ENCODE measurements at places on chromosomes 2 and 18.

GRCh38 chr2:71785516-71785981, 332.2 kb downstream of the DYSF start:
- no peak for DNase-seq

GRCh38 chr2:101291973-101292372, 16.5 kb downstream of the RNF149 start:
- DNase-seq = no peak

DNA sequence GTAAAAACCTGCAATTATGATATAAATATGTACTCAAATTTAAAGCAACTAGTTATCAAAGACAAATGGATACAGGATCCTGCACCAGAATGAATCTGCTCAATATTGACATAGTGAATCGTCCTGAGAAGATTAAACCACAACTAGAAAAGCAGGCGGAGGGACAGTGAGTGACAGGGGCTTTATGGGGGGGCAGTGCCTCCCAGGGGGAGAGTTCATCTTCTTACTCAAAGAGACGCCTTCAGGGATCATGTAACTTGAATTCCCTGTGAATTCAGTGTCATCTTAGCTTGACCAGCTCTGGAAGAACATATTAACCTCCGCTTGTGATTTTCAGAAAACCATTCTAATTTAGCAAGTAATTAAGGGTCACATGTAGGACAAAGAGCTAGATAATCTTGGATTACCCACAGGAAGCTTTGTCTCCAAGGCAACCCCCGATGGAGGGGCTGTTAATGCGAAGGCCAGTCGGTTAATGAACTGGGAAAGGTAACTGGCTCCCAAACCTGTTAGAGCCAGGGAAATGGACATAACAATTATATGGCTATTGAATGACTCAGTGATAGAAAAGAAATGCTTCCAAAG, 17.4 kb upstream of the LMAN1 start:
- DNase-seq = no peak

GRCh38 chr18:74291472-74291770, 342 bp downstream of the CYB5A start:
- no peak for DNase-seq

- DNase-seq = peak; percentile 26
These were observed 13.3 kb downstream of the LGALSL start for GRCh38 chr2:64467096-64467843.

DNA sequence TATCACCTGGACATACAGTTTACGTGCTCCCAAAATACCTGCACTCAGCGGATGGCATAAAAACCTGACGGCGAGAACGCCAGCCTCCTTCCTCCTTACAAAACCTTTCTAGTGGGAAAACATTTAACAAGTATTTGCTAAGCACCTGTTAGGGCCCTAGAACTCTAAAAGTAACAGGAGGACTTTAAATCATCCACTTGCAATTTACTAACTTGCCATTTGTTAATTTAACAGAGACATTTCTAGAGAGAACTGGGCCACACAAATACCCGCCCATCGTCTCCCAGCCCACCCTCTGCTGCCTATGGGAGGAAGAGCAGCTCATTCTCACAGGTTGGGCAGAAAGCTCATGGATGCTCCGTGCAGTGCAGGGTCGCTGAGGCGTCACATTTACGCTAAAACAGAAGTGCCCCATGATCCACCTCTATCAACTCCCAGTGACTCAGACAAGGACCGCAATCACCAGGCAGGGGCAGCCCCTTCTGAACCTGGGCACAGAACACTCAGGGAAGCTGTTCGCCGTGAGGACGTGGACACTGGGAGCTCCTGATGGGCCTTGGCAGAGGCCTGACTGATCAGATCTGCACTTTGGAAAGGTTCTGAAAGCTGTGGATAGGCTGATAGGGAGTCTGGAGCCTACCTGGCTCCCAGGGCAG, 106.9 kb downstream of the HDAC4 start:
- no peak for DNase-seq

GRCh38 chr2:142142595-142142994, 11.8 kb upstream of the LRP1B start:
- DNase-seq = no peak

- DNase-seq = no peak
These were observed 63.3 kb upstream of the SMAD7 start for GRCh38 chr18:49013961-49014604.

DNA sequence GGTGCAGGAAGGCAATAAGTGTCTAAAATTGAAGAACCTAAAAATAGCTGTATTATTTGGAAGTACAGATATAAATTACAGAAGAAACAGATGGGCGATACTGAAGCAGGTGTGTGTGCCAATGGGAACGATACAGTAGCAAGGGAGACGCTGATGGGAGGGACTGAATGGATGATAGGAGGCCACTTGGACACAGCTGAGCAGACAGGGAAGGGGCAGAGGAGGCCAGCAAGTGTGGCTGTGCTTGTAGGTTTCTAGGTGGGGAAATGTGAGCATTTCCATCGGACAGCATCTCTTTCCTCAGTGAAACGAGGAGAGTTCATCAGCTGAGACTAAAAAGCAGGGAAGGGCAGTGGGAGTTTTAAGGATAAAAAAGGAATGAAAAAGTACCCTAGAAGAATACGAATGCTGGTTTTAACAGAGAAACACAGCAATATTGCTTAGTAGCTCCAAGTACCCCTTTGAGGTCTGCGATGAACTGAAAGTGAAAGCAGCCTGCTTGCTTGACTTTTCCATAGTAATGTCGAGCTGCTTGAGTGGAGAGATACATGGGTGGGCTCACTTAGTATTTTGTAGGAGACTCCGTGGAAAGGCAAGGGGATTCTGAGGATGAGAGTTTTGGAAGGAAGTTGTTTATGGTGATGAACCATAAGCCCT, 91.7 kb upstream of the EPC2 start:
- DNase-seq = no peak

GRCh38 chr2:95385570-95385984, 16.9 kb upstream of the FAHD2A start:
- no peak for DNase-seq

GRCh38 chr18:56451188-56451587, 187.2 kb downstream of the TXNL1 start:
- no peak for DNase-seq

- no peak for DNase-seq
These were observed 47.9 kb upstream of the MAPRE2 start for GRCh38 chr18:34993289-34993688.

Measured in midbrain (tissue), 1 donor.